ENCODE measurements at places on chromosomes 16 and 17.

GRCh38 chr17:42198897-42199296 is 4.6 kb upstream of the GHDC start:
- DNase-seq = no peak

- no peak for DNase-seq
Observed at GRCh38 chr17:41512546-41513167, 6.0 kb downstream of the KRT15 start.

DNA sequence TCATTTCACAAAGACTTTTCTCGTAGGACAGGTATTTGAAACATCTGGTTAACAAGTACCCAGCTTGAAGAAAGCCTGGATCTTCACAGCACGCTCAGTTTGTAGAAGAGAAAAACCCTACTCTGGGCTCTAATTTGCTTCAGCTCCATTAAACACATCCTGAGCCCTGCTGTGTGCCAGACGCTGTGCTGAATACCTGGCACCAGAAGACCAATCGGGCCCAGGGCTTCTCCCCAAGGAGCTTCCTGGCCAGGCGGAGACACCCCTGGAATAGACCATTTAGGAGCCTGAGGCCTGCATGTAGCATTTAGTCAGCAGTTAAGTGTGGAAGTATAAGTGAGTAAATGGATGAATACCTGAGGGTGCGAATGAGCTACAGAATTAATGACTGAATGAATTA is 8.9 kb upstream of the ABAT start:
- DNase-seq = no peak

GRCh38 chr17:38447502-38448085 is 19.3 kb downstream of the ARHGAP23 start:
- no peak for DNase-seq

DNA sequence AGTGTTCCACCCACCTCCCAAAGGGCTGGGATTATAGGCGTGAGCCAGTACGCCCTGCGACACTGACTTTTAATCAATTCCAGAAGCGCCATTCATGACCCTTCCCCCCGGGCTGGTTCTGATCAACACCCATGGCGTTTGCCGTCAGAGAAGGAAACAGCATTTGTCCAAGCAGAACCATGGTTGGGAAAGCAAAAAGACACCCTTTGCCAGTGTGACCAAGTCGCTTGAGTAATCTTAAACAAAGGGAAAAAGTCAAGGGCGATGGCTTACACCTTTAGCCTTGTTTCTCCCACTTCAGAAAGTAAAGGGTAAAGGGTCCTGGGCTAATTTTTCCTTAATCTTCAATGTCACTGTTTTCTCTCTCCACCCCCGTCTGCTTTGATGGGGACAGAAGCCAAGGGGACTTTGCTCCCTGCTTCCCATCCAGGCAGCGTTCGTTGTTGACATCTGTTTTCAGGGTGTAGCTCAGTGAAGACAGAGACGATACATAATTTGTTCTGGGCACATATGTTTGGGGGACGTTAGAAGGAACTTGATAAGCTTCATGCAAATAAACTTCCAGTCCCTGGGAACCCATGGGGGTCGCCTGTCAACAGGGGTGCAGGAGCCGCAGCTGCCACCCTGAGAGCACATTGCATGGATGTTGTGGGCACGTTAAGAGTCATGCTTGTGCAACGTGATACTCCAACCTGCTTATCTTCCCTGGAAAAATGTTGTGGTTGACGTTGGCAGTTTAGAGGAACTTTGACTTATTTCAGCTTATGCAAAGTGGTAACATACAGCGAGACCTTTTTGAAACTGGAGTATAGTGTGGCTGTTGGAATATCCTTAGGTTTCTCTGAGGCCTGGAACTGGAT is 50.6 kb upstream of the TANGO6 start:
- DNase-seq = no peak

DNA sequence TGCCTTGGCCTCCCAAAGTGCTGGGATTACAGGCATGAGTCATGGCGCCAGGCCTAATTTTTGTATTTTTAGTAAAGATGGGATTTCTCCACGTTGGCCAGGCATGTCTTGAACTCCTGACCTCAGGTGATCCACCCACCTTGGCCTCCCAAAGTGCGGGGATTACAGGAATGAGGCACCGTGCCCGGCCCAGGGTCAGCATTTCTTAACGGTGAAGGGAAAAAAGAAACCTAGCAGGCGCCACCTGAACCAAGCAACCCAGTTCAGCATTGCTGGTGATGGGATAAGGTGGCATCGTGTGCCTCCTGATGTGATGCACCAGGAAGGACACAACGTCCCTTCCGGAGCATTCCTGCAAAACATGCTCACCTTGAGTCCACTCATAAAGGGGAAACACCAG is 2.2 kb upstream of the CLCN7 start:
- DNase-seq = no peak

DNA sequence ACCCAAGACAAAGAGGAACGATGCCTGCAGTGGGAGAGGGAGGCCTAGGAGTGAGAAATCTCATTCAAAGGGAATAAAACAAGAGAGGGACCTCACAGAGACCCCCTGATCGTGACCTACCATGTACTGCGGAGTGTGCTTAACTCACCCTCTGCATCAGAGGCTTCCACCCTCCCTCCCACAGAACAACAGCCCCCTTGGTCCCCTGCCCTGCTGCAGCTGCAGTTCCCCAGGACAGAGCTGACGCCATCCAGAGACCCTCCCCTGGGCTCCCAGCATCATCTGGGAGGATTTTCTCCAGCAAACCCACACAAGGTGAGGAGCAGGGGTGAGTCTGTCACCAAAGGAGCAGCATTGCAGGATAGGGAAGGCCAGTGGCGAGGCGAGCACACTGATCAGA is 39.8 kb downstream of the TLE7 start:
- no peak for DNase-seq

GRCh38 chr16:17605784-17606183 is 135.0 kb upstream of the XYLT1 start:
- DNase-seq = no peak

DNA sequence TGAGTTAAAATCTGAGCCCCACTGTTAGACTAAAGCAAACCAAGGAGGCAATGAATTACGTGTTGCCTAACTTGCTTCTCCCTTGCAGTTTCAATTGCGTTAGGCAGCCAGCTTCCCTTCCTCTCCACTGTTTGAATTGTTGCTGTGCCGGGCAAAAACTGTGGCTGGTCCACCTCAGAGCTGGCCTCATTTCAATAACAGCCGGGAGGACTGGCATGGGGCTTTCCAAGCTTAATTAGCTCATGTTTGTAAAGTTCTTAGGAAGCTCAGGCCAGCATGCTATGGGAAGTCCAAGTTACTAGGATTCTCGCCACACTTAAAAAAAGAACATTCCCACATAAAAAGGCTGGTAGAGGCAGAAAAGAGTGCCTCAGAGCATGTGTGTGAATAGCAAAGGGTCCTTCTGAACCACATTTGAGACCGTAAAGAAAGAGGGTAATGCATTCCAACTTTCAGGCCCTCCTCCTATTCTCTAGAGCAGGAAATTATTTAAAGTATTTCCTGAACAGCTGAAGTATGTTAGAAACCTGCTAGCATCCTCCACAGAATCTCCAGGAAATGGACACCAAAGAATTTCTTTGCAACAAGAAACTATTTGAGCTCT is 79.0 kb upstream of the SMURF2 start:
- DNase-seq = no peak

- no peak for DNase-seq
Observed at GRCh38 chr16:53620476-53620875, 83.2 kb downstream of the RPGRIP1L start.

DNA sequence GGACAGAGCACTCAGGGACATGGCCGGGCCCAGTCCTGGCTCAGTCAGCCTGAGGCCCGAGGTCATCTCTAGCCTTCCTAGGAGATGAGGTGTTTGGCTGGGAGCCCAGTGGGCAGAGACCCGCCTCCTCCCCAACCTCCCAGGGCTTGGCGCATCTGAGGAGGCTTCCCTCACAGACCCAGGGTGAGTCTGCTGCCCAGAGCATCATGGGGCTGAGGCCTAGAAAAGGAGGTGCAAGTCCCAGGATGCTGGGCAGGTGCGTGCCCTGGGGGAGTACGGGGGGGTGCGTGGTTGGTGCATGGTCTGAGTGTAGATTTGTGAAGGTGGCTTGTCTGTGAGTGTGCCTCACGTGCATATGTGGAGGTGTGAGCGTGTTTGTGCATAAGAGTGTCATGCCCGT is 4.7 kb downstream of the PDE6G start:
- no peak for DNase-seq

DNA sequence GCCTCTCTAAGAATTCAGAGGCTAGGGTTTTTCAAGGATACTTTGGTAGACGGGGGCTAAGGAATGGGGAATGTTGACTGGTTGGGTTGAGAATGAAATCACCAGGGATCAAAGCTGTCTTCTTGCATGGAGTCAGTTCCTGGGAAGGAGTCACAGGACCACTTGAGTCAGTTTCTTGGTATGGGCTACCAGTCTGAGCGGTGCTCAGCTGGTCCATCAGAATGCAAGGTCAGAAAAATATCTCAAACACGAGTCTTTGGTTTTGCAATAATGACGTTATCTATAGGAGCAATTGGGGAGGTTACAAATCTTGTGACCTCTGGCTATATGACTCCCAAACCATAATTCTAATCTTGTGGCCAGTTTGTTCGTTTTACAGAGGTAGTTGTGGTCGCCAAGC is 18.4 kb downstream of the CHD9NB start:
- DNase-seq = no peak

- DNase-seq = no peak
Observed at GRCh38 chr16:4876646-4877379, 29.5 kb downstream of the UBN1 start.

DNA sequence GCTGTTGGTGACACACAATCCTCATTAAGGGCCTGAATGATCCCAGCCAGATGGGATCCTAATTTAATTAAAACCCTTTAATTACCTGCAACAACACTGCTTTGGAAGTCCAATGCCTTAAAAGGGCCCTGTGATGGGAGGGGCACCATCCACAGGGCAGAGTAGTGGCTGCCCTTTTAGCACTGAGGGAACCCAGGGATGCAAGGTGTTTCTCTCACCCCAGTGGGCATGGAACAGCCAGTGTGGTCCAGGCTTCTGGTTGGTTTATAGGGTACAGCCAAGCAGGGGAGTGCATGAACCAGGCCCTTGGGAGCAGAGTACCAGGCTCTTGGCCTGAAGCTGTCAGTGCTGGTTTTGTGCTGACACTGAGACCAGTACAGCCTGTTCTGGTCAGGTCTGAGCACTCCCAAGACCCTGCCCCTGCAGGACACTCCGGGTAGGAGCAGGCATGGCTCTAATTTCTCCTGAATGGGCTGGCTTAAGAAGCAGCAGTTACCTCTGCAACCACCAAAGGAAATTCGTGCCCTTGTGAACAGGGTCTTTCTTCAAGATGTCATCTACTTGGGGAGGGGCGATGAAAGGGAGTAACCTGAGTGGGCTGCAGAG is 9.9 kb downstream of the NXPH3 start:
- no peak for DNase-seq

- DNase-seq = no peak
Observed at GRCh38 chr17:16140854-16141253, 74.5 kb downstream of the NCOR1 start.

DNA sequence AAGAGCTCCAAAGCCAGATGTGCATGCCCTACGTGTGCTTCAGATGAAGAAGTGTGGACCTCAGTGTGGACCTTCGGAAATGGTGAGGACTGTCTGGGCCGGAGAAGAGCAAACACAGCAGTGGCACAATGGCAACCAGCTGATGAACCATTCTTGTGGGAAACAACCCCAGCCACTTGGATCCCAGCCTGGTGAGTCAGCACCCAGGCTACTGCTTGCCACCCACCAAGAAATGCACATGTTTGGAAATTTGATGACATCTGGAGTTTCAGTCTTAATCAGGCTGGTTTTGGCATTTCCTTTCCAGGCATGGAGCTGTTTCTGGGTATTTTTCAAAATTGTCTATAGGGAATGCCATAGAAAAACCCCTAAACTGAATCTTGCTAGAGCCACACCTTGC is 42.7 kb downstream of the DYNLRB2 start:
- DNase-seq = no peak

DNA sequence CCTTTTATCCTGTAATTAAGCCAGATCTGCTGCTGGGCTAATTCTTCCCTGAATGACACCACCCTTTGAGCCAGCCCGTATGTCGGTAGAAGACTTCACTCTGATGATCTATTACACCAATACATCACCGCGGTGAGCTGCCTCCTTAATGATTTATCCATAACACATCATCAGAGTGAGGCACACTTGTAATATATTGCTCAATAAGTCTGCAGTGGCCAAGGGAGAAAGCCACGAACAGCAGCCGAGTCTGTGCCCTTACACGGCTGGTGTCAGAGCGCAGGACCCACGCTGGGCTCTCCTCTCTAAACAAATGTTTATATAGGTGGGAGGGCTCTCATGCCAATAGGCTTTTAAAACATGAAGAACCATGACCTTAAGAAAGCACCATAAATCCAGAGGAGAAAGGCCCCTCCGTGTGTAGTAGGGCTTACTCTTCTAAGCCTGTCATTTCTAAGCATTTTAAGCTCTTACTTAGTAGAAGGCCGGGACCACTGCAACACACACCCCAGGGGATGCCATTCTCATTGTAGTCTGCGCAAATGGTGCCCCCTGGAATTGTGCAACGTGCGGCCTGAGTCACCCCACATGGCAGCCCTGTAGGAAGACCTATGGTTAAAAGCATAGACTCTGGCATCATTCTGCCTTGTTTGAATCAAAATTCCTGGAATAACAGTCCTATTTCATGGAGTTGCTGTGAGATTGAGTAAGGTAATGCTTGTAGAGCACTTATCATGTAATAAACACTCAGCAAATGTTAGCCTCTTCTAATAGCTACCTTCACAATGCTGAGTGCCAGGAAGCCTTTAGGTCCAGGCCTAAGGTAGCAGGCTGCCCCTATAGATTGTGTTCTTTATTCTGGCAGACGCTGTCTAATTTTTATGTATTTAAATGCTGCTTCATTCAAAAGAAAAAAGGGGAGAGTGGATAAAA is 26.1 kb downstream of the MRPS23 start:
- no peak for DNase-seq

DNA sequence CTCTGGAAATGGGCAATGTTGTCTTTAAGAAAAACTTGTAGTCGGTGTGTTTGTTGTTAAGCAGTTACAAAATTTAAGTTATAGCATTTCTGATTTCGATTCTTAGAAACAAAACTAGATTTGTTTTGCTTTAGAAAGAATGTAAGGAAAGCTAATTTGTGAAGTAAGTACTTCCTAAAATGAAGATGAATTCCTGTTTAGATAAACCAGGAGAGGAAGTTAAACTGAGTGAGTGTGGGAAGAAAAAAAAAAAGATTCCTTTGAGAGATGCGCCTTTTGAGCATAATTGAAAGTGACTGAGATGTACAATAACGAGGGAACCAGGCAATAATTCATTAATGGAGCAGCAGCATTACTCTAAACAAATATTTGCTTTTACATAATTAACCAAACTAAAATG is 52.4 kb upstream of the ALOX12 start:
- no peak for DNase-seq
